ENCODE measurements at places on chromosomes 4 and X.

- no peak for DNase-seq
Observed at GRCh38 chr4:22179124-22179874, 230.7 kb upstream of the KCNIP4 start.

DNA sequence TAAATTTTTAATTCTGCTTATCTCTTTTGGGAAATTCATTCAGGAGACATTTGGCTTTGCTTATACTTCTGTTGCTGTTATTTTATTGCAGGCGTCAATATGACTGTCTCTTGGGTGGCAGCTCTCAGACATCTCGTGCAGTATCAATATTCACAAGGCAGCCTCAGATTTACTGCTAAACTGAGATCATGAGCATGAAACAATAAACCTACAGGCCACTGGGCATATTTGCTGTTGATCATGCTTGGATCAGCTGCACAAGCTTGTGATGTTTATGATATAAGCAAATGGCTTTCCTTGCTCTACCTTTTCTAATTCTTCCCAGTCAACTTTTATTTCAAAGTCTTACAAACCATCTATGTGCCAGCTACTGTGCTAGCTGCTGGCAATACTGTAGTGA is 39.2 kb downstream of the TSPAN5 start:
- no peak for DNase-seq

DNA sequence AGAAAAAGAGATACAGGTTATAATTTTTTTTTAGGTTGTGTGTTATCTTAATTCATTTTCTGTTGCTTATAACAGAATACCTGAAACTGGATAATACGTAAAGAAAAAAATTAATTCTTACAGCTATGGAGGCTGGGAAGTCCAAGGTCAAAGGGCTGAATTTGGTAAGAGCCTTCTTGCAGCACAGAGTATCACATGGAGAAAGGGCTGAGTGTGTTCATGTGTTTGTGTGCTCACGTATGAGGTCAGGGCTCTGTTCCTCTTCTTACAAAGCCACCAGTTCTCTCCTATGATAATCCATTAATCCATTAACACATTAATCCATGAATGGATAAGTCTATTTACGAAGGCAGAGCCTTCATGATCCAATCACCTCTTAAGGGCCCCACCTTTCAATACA is 8.6 kb upstream of the RAB28 start:
- DNase-seq = no peak

GRCh38 chr4:124753941-124754581 is 41.5 kb upstream of the ANKRD50 start:
- DNase-seq = no peak

GRCh38 chrX:56766554-56767347 is 37.7 kb downstream of the NBDY start:
- no peak for DNase-seq

- no peak for DNase-seq
Observed at GRCh38 chr4:163200727-163201349, 34.1 kb upstream of the NAF1 start.

DNA sequence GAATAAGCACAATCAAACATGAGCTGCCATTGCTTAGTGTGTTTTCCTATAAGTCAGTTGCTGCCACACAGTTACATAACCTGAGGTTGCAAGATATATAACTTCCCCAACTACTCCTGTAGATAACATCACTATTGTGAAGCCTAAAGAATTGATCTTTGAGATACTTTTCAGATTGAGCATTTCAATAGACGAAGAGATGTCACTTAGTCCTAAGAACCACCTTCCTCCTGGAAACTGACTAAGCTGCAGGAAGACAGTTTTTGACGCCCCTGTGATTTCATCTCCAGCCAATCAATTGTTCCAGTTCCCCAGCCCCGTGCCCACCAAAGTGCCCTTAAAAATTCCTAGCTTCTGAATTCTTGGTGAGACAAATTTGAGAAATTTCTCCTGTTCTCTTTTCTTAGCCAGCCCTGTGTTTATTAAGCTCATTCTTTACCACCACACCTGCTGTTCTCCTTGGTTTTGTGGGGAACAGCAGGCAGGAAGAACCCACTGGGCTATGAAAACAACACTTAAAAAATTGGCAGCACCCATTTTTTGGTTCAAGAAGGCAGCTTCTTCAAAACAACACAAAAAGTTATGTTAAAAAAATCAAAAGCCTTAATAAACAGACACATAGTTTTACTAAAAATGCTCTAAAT is 317.1 kb upstream of the PABPC4L start:
- no peak for DNase-seq

DNA sequence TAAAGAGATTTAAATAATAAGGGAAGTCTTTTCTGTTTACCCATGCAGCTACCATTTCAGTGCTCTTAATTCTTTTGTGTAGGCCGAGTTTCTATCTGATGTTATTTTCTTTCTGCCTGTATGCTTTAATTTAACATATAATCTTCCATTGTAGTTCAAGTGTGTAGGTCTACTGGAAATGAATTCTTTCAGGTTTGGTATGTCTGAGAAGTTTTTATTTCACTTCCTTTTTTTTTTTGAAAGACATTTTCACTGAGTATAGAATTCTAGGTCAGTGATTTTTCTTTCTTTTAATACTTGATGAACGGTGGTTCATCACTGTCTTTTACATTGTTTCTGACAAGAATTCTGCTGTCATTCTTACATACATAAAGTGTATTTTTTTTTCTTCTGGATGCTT is 42.1 kb downstream of the VAMP7 start:
- no peak for DNase-seq

GRCh38 chrX:153226344-153227185 is 47.5 kb downstream of the MAGEA1 start:
- DNase-seq = no peak

DNA sequence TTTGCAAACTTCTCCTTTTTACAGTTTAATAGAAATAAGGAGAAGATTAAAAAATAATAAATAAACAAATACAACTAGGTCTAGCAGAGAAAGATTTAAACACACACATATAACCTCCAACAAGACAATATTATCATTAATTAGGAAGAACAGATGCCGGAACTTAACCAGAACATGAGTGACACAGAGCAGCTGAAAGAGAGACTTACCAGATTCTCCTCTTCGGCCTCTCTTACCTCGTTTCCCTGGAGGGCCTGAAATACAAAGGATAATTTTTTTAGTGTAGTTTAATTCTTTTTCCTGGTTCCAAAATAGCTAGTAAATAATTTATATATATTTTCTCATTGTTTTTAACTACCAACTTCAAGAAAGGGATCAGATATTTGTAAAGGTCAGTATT is 252.5 kb downstream of the COL25A1 start:
- no peak for DNase-seq

DNA sequence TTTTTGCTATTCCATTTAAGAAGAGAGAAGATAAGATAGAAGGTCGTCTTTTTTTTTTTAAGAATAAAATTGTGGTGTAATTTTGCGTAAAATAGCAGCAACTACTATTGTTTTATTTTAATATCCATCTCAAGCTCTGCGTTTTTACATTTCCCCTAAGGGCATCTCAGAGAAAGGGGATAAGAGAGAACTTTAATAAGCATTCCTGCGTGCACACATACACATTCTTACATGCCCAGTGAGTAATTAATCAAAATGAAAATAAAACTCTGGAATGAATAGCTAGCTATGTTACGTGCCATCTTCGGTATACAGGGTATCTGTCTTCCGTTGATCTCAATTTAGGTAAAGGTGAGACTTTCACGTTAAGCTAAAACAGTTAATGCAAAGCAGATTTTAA is 200.3 kb upstream of the TENM3 start:
- DNase-seq = no peak

- DNase-seq = no peak
Observed at GRCh38 chr4:186604124-186604807, 48.9 kb upstream of the MTNR1A start.

DNA sequence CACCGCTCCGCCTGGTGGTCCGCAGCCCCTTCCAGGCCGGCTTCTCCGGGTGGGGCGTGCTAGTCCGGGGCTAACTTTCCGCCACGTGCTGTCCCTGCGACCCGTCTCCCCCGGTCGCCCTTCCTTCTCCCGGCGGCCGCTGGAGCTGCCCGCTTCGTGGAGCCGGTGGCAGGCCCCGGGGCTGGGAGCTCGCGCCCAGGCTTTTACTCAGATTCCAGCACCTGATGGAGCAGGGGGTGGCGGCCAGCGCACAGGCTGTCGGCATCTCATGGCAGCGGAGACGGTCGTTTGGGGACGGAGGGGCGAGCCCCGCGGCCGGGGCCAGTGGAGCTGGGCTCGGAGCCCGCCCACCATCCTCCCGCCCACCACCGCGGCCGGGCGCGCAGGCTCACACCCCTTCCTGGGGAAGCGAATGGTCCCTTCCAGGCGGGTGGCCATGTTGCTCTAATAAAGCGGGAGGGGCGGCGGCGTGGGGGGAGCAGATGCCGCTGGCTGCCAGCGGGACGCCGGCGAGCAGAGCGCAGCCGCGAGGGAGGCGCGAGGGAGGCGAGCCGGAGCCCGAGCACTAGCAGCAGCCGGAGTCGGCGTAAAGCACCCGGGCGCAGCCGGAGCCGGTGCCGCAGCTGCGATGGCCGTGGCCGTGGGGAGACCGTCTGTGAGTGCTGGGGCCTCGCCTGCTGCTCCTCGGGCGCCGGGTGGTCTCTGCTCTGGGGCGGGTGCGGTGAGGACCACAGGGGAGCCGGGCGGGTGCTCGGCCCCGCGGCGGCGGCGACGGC is at the start of gene SEPTIN11:
Gene SEPTIN11 (plus strand): TSS at position 477 of the 776 bp plus-strand sequence. CDS start 152 bp downstream, at position 629.
- DNase-seq = peak; percentile 85

GRCh38 chrX:125387945-125388344 is 68.3 kb downstream of the TEX13C start:
- no peak for DNase-seq

DNA sequence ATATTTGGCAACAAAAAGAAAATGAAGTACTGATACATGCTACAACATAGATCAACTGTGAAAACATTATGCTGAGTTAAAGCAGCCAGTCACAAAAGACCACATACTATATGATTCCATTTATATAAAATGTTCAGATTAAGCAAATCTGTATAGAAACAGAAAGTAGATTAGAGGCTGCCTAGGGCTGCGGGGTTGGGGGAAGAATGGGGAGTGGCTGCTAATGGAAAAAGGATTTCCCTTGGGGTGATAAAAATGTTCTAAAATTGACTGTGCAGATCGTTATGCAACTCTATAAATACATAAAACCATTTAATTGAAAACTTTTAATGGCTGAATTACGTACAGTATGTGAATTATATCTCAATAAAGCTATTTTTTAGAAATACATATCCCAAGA is 46.8 kb downstream of the NEK1 start:
- DNase-seq = no peak

- DNase-seq = no peak
Observed at GRCh38 chr4:2914256-2915126, 48.7 kb downstream of the NOP14 start.

DNA sequence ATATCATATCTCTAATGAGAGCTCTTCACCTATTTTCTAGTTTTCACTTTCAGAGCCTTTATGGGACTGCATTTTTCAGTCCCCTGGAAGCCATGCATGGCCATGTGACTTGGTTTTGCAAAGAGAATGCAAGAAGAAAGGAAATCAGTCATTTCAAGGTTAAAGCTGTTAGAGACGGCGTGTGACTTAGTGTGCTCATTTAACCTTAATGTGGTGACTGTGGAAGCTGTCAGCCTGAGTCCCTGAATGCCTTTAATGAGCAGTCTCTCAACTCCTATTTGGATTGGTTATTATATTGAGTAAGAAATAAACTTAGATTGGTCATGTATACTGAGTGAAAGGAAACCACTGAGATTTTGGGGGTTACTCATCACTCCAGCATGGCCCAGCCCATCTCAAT is 212.7 kb downstream of the KCNIP4 start:
- DNase-seq = no peak

DNA sequence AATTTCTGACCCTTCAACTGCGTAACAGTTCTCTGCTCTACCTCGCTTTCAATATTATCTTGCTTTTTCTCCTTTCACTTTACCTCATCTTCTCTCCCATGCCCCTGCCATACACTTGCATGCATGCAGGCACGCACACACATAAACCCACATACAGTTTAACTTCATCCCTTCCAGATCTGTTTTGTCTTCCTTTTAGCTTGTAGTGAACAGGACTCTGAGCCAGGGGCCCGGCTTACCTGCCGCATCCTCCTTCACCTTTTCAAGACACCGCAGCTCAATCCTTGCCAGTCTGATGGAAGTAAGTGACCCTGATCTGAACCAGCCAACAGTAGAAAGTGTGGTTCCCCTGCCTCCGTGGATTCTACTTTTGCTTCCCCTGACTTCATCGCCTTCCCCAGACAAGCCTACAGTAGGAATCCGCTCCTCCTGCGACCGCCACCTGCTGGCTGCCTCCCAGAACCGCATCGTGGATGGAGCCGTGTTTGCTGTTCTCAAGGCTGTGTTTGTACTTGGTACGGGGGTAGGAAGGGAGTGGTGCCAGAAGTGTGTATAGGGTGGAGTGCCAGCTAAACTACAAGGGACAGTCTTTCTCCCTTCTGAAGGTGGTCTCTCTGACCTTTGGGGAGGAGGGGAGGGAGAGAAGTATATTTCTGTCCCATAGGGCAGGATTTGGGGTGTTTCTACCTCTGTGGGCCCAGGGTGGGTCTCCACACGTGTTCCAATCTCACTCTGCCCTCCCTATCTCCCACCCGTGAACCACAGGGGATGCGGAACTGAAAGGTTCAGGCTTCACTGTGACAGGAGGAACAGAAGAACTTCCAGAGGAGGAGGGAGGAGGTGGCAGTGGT is 10.7 kb downstream of the MED12 start:
- DNase-seq = no peak

Measured in right renal cortex interstitium (tissue), 3 donors.